ENCODE measurements at places on chromosomes 5 and 9.

DNA sequence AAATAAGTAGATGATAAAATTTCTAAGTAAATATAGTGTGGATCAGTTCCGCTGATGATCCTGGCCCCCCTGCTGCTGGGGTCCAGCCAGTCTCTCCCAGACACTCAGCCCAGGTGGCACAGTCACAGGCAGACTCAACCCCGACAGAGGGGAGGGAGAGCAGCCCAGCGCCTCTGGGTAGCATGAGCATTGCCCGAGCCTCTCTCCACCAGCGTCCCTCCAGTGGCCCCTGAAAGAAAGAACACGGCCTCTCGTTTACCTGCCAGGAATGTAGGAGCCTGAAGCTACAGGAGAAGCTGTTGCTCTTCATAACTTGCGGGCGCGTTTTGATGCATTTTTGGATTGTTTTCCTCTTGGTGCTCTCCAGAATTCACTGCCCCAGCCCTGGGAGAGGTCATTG lies 68.8 kb upstream of the ICE1 start:
- no peak for DNase-seq

DNA sequence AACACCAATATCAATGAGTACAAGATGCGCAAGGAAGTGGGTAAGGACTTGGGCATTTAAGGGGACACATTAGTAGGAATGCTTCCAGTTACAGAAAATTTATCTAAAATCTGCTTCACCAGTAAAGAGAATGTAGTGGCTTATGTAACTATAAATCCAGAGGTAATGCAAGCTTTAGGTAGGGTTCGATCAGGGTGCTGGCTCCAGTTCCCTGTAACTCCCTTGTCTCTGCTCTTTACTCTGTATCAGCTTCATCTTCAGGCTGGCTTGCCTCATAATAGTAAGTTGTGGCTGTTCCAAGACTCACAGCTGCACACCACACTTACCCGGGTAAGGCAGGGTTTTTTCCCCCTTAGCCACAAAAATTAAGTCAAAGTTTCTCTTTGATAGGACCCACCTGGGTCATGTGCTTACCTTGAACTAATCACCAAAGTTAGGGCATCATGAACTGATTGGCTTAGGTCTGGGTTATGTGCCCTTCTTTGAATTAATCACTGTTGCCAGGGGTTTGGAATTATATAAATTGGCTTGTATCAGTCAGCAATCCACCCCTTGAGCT lies 35.5 kb downstream of the ARHGEF37 start:
- DNase-seq = no peak

GRCh38 chr5:61184708-61185107 lies 22.4 kb upstream of the SMIM15 start:
- DNase-seq = no peak

DNA sequence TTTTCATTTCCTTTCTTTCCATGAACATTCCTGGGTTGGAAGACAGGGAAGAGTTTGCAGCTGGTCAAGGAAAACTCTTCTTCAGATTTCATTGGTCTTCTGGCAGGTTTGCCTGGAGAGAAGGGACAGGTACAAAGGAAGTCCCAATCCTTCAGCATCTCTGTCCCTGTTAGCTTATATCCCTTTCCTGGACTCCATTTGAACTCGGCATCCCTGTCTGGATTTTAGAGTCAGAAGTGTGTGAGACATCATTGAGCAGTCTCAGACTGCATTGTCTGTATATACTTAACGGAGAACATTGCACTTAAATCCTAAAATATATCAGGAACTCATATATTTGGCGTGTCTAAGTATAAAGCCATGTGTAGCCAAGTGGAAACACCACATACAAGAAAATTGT lies 54.9 kb downstream of the ADGRV1 start:
- no peak for DNase-seq

DNA sequence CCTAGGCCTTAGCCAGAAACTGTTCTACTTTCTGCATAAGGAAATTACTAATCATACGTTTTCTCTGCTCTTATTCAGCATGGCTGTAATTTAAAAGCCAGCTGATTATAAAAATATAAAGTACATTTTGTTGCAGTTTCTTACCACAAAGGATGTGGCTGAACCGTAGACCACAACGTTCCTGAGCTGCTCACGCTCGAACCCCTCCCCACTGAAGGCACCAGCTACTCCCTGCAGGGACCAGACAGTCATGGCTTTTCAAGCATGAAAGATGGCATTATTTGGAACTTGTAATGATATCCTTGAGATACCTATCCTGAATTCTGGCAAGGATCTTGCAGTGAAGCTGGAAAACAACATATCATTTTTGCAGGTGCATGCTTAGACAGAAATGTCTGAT lies 91.8 kb upstream of the DMRT1 start:
- DNase-seq = no peak

DNA sequence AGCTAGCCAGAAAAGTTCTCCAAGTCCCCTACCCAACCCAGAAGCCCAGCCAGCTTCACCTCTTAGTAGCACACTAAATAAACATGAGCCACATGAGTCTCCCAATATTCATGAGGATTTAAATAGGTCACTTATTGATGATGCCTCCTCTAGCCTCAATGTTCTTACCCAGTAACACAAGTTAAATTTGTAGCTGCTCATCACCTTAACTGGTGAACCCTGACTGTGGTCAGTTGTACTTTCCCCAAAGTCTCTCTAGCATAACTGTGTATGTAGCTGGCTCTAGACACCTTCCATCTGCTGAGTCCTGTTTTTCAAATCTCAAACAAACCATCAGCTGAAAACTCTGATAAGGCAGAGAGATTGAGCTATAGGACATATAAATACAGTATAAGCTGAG lies 100.3 kb upstream of the ELAVL2 start:
- DNase-seq = no peak
